B cell (primary cell): ENCODE measurements at places on chromosomes 4 and X. TPM values are rescaled to one million over a fixed set of nuclear protein-coding genes. Genes with fewer than 3 reads are reported as not detected.

- no peak for DNase-seq
Measured at GRCh38 chr4:155769090-155769489, 10.3 kb downstream of the GUCY1B1 start.

FAM9B gene
- not detected in 2 replicates for polyA plus RNA-seq

- no peak for DNase-seq
Measured at GRCh38 chrX:16664074-16664473, 14.1 kb downstream of the S100G start.

DNA sequence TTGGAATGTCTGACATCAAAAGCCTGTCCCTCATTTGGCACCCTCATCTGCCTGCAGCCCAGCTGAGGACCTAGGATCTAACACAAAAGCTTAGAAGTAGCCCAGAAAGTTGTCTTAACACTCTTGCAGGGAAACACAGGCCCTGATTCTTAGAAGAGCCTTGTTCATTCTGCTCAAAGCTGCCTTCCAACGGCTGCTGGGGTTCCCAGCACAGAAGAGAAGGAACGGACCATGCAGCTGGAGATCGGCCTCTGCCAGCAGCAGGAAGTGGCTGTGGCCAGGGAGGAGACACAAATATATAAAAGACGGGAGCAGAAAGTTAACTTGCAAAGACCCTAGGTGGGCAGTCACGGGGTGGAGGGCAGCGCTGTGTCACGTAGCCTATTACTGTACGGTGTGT is 20.4 kb downstream of the PRPS2 start:
- DNase-seq, result no peak

GRCh38 chr4:175034986-175035705 is 117.0 kb downstream of the ADAM29 start:
- no peak for DNase-seq

- DNase-seq, result no peak
Measured at GRCh38 chr4:52946855-52947254, 84.7 kb downstream of the RASL11B start.

DNA sequence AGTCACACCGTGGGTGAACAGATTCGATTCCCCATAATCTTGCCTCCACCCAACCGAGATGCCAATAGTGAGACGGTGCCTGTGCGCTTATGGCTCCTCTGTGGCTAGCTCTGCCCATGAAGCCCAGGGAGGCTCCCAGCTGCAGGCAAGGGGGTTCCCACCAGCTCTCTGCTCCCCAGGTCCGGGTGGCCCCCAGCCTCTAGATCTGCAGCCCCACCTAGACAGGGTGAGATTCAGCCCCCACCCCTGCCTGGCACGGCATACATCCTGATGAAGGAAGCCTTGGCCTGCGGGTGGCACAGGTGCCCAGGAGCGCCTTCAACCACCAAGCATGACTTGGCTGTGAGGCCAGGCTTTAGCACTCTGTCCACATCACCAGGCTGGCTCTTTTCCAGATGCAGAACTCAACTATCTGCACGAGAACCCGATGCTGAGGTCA is 40.6 kb downstream of the WDR1 start:
- DNase-seq, result no peak
